ENCODE measurements at places on chromosomes 3 and 15.

DNA sequence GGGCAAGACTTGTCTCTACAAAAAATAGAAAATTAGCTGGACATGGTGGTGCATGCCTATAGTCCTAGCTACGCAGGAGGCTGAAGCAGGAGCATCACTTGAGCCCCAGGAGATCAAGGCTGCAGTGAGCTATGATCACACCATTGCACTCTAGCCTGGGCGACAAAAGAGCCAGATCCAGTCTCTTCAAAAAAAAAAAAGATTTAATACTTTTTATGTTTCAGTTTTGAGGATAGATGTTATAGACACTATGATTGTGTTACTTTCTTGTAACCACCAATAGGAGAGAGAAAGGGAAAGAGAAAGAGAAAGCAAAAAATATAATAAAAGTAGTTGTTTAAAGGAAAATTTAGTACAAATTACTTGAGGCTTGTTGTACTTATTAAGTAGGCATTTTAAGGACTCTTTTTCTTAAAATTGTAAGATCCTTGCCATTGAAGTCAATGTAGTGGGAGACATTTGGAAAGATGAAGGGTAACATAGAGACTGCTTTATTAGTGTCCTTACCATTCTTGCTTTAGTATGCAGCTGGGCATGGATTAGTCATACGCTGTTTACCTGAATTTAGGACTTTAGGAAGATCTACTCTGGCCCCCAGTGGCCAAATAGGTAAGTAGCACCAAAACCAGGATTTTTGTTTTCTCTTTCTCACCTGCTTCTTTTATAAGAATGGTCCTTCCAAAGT, 35.1 kb upstream of the ZDHHC23 start:
- DNase-seq = peak; percentile 4

GRCh38 chr3:179929091-179929529, 107.6 kb downstream of the PEX5L start:
- no peak for DNase-seq

DNA sequence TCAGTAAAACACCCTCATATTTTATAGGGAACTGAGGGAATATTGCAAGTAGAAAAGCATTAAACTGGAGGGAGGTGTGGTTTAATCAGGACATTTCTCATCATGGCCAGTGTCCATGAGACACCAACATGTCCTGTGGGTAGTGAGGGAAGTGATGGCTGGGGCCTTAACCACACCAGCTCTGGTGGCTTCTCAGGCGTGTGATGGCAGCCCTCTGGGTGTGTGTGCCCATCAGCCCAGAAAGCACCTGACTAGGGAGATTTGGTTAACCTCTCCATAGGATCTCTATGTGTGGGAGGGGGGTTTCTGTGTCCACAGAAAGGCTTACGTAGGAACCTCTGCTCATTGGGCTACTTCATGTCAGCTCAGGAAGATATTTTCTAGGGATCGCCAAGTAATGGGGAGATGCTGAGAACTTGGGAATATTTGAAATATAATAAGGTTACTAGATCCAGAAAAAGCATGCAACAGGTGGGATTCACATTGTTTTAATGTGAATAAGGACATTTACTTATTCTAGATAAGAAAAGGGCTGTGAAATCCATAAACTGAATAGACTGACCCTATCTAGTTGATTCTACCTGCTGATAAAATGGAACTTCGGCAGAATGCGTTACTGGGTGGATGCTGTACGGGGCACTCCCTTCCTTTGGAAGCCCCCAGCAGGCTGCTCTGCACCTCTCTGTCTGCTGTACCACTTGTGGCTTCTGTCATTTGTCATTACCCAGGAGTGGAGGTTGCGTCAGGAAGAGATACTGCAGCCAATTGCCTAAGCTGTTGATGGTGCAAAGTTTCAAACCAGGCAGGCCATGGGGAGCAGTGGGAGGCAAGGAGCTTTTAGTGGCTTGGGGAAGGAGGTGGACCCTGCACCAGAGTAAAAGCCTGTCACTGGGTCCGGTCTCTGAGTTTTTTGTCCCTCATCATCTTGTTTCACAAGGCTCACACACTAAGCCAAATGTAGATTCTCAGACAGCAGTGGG, 21.5 kb downstream of the PDHB start:
- DNase-seq = no peak

DNA sequence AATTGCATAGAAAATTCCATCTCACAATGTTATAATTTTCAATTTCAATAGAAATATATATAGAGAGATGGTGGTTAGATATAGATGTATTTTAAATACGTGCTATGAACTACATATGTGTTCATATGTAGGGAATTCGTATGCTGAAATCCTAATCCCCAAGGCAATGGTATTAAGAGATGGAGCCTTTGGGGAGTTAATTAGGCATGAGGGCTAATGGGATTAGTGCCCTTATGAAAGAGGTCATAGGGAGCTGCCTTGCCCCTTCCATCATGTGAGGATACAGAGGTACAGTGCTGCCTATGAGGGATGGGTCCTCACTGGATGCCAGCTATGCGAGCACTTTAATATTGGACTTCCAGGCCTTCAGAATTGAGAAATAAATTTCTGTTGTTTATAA, 79.6 kb upstream of the CCDC54 start:
- DNase-seq = no peak

DNA sequence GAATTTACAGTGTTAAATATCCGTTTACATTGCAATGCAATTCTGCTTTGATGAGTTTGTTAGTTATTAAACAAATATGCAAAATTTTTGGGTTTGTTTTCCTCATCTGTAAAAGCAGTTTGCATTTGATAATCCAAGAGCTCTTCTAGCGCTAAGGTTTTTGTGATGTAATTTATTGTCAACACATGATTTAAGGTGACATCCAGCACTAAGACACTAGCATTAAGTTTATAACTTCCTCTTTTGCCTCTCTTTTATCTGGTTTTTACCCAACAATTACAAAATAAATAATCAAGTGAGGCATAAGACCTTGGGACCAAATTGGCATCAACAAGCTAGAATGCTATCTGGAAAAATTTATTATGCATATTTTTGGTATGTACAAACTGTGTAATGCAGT, 969 bp upstream of the DNAJC19 start:
- DNase-seq = no peak

GRCh38 chr3:81744366-81744765, 17.1 kb downstream of the GBE1 start:
- no peak for DNase-seq

DNA sequence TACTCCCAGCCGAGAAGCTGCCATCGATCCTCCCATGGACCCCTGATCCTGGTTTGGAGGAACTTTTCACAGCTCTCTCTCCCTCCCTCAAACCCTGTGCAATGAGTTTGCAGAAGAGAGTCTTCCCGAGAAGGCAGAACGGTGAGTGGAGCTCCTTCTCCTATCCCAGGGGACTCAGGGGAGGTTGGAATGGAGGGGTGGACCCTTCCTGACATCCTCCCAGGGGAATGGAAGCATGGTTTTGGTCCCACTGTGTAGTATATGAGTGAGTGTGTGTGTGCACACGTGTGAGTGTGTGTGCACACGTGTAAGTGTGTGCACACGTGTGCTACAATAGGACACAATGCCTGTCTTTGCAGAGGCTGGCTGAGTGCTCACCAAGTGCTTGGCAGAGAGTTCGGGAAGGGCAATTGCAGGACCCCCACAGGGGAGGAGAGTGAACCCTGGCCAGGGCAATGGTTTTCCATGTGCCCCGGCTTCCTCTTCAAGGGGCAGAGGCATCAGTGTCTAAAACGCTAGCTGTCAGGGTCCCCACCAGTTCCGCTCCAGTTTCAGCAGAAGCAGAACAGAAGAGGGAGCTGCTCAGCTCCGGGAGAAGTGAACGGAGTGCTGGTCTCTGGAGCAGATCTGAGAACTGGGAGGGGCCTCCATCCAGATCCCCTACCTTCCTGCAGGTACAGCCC, 13.8 kb upstream of the IL16 start:
- DNase-seq = no peak

DNA sequence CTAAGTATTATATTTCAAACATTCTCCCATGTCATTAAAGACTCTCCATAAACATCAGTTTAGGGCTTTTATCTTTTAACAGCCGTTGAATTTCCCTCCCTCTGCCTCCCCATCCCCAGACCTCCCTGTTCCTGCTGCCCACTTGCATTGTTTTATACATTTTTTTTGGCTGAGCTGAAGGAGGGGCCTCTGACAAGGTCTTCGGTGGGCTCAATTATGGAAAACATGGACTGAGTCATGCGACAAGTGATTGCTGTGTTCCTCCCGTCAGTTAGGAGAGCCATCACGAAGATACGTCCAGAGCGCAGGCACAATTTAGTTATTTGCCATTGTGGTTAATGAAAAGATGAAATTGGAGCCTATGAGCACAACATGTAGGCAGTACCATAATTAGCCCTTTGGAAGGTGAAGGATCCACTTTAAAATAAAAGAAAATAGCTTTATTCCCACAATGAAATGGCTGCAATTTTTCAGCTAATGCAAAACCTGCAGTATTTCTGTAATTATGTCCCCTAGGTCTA, 12.0 kb upstream of the NMNAT3 start:
- no peak for DNase-seq

- DNase-seq = no peak
Observed at GRCh38 chr3:33114622-33115023, 809 bp downstream of the CRTAP start.

DNA sequence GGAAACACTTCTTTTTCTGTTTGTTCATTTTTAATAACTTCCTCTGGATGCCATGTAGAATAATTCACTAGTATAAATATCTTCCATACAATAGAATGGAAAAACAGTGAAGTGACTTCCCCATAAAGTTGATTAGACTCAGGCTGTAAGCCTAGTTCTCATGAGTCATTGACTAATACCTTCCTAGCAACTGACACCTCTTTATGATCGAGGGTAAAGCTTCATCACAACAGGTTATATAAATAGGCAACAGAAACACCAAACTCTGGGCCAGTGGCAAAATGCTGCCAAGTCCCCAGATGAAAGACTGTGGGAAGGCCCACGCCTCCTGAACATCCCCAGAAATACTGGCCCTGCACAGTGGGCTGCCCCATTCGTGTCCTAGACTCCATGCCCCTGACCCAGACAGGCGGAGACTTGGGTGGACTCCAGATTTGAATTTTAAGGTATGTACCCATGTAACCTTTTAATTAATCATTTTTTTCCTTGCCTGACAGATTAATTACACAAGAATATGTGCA, 71.3 kb upstream of the TBC1D23 start:
- no peak for DNase-seq
